ENCODE measurements at places on chromosomes 3 and 15.
A peak's percentile ranks its signal among the peaks of the same experiment; 100 is the strongest.

DNA sequence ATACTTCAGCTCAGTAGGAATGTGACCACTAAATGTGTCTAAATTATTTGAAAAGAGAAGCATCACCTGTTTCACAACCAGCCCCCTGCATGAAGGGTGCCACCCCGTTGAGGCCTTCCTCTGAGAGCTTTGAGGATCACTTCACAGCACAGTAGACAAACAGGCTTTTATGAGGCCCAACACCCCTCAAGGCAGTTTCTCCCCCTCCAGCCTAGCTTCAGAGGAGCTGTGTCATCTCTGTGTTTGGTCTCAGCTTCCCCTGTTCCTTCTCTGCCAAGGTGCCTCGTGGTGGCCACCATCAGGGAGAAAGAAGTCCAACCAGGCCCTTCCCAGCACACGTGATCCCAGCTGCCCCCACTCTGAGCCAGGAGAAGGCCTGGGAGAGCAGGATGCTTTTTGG is 21.6 kb upstream of the DUSP7 start:
- DNase-seq = no peak

DNA sequence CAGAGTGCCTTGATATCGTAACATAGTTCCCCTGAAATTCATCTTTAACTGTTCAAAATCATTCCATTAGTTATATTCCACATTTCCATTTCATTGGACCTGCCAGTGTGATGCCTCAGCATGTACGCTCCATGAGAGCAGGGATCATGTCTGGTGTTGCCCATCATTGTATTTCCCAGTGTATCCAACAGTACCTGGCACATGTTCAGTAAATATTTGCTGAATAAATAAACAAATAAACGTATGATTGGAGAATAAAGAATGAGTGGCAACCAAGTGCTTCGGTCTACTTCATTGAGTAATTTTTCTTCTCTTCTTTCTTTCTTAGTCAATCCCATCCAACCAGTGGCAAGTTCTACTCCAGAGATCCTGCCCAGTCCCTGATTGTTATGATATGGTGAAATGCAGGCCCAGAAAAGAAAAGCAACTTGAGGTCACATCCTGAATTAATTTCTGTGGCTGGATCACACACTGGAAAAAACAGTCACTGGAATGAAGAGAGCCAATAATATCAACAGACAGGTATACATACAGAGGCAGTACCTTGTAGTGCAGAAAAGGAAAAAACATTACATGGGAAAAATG is 101.2 kb downstream of the PLCH1 start:
- no peak for DNase-seq

- DNase-seq = no peak
Measured at GRCh38 chr3:37862219-37862902, 681 bp downstream of the CTDSPL start.

DNA sequence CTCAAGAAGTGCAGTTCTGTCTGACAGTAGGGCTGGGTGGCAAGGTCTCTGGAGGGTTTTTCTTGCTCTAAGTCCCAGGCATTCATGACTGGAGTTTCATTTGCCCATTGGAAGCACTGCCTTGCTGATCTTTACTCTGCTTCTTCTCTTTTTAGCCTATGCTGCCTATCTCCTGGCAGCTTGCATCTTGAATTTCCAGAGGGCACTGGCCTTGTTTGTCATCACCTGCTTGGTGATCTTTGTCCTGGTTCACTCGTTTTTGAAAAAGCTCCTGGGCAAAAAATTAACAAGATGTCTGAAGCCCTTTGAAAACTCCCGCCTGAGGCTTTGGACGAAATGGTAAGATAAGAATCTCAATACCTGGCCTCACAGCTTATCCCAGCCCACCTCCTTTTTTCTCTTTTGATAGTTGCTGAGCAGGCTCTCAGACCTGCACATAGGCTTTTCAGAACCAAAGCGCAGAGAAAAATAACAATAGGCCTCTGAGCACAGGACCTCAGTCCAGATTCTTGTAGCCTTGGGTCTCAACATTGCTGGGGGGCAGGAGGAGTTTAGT is 10.9 kb downstream of the SLC28A2 start:
- no peak for DNase-seq

- DNase-seq = no peak
Measured at GRCh38 chr3:45798034-45798433, 1.7 kb upstream of the SLC6A20 start.

DNA sequence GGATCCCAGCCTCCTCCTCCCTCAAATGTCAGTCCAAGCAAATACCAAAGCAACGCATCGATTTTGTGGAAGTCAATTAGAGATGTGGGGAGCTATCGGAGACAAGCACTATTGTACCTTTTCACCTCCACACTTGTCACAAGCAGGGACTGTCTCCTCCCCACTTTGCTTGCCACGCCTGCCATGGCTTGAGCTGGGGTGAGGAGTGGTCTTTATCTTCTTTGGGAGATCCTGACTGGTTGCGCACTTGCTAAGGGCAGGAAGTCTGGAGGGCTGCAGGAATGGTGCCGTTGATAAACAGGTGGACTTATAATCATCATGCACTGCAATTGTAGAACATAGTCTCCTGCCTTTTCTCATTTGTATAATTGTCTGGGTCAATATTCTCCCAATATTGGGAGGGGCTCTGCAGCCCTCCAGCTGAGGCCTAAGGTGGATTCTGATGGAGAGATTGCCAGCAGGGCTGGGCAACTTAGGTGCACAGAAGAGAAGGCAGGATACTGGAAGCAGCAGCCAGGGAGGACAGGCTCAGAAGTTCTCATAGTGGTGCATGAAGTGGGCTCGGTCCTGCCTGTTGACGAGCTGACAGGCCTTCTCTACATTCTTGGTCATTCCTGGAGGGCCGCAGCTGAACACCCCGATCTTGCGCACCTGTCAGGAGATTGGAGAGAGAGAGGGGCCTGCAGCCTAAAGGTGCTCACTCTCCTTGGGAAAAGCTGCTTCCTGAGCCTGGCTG is 20.2 kb downstream of the DUOX2 start:
- no peak for DNase-seq

GRCh38 chr3:125143538-125143937 is 69.0 kb downstream of the SLC12A8 start:
- no peak for DNase-seq

DNA sequence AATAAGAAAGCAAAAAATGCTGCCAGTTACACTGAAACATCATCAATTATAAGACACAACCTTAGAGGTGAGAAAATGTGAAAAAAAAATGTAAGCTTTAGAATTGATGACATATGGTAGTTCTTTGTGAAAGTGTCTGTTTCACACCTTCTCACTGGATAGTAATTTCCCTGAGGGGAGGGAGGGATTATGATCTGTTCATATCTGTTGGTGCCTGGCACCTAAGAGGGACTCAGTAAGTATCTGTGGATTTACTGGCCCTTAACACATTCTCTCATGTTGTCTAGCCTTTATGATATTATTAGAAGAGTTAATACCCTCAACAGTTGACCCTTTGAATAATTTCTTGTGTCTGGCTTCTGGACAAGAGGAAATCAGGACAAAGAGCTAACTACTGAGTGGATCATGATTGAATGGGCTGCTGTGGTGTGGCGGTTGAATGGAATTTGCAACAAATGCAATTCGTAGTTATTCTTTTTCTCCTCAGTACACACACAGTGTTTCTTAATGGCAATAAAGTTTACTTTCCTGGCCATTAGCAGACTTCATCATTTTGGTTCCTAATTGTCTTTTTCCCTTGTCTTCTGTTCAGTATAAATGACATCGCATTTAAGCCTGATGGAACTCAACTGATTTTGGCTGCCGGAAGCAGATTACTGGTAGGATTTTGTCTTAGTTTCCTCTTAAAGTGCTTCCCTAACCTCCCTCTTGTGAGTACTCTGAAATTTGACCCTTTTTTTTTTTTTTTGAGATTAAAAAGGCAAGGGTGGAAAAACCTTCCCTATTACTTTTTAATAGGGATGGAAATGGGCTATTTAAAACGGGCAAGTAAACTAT is 9.5 kb downstream of the IFT122 start:
- DNase-seq = no peak

- no peak for DNase-seq
Measured at GRCh38 chr15:41695750-41696436, 35.7 kb downstream of the MGA start.

- no peak for DNase-seq
Measured at GRCh38 chr15:39661776-39662175, 80.9 kb downstream of the THBS1 start.

DNA sequence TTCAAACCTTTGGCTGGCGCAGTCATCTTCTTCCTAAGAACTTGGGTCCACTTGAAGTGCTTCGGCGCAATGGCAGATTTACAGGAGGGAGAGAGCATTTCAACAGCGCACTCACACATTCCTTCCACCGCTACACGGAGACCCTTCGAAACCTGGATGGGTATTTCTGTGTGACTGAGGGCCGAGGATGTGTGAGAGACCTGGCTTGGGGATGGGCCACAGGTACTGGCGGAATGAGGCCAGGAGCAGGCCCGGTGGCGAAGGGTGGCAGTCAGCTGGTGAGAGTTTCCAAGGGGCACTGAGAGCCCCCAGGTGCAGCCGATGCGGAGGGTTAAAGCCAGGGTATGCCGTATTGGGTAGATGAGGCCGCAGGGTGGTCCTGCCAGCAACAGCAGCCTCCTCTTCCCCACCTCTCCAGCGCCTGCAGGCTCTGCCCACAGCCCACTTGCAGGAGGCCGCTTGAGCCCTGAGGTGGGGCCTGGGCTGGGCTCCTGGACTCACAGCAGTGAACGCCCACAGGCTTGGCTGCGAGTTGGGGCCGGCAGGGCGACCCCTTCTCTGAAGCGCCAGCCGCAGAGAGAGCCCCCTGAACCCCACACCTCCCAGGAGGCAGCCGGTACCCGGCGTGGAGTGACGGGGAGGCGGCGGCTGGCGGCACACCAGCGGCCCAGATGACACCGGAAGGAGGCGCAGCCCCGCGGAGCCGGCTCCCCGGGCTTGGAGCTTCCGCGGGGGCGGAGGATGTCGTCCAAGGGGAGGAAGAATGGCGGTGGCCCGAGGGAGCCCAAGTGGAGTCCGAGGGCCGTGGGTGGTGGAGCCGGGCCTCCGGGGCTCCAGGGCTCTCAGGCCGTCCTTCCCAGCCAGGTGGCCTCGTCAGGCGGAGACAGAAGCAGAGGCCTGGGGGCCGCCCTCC is 166.5 kb downstream of the NSMCE3 start:
- peak; percentile 2 for DNase-seq

DNA sequence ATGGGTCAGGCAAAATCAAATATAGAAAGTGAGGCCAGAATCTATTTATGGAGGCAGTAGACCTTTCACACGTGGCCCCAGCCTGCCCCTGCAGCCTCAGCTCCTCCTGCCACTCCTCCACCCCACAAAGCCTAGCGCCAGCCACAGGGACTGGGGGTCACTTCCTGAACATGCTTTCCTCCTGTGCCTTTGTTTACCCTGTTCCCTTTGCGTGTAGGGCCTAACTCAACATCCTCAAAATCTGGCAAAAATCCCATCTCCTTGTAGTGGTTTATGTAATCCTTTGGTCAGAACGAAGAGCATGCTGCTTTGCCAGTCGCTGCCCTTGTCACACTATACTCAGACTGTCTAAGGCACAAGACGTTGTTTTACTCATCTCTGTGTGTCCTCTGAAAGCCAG is 39.6 kb downstream of the KBTBD12 start:
- DNase-seq = no peak

DNA sequence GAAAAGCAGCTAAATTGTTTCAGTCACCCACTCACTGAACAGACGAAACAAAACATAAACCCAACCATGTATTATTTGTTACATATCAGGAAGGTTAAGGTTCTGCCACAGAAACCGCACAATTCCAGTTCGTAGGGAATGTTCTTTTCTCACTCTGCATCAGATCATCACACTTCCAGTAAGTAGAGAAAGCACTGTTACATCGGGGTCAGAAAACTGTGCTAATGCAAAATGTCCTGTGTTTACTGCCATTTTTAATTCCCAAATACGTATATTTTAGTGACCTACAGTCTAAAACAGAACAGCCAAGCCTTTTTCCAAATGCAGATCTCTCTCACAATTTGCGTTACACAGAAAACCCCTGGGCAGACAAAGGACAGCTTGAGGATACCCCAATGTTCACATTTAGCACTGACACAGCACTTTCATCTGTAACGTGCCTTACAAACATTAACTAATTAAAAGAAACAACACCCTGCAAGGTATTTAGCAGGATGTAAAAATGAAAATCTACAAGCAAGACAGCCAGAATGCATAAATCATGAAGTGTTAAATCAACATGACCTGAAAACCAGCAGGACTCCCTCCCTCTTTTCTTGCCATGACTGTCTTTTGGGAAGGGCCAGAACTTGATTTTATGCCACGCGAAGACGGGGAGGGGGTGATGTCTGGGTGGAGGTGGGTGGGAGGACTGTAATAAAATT is 34.8 kb upstream of the SKIL start:
- DNase-seq = no peak

DNA sequence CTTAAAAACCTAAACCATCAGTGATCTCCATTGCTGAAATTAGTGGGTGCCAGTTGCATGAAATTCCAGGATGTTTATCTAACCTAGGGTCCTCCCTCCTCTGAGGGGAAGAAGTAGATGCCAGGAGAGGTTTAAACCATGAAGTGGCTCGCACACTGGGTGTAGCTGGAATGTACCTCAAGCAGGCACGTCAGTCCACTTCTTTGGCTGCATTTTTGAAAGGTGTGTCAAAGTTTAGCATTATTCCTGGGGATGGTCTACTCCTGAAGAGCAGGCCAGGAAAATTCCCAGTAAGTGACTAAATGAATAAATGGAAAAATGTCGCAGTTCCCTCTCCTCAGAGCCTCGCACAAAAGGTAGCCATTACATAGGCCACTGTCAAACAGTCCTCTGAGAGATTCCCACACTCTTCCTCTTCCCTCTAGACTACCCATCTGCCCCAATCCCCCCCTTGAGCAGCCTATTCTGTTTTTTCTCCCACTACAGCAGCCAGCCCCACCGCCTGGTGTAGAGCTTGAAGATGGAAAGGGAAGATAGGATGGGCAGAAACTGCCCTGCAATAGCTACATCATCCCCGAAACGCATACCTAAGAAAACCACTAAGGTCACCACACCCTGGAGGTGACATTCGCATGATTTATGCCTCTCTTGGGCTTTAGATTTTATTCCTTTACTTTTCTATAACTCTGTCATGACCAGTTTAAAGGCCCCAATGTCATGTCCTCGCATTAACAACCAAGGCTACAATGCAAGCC is 655 bp upstream of the TMOD3 start:
- no peak for DNase-seq

- no peak for DNase-seq
Measured at GRCh38 chr3:176927280-176927679, 270.0 kb downstream of the TBL1XR1 start.
